Upper lobe of right lung (tissue), 1 donor: ENCODE measurements at places on chromosomes 16 and 17. TPM values are rescaled to one million over a fixed set of nuclear protein-coding genes. Genes with fewer than 3 reads are reported as not detected.

- peak; percentile 51 for DNase-seq
Observed at GRCh38 chr17:20989991-20990855, 52.6 kb downstream of the USP22 start.

DNA sequence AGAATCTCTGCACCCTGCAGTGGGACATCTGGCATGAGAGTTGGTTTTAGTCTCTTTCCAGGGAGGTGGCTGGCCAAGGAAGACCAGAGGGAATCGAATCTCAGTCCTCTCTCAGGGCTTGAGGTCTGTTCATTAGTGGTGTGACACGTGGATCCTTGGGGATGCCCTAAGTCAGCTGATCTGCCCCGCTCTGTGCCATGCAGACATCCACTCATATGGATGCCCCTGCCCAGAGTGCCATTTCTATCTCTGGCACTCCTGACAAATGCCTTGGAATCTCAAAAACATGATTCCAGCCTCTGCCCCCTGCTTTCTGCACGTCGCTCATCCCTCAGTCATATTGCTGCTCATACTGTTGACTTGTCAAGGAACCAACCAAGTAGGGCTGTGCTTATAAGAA is 38.8 kb downstream of the WSCD1 start:
- DNase-seq: peak; percentile 8

- no peak for DNase-seq
Observed at GRCh38 chr17:41212524-41213169, 13.8 kb upstream of the KRTAP9-2 start.

DNA sequence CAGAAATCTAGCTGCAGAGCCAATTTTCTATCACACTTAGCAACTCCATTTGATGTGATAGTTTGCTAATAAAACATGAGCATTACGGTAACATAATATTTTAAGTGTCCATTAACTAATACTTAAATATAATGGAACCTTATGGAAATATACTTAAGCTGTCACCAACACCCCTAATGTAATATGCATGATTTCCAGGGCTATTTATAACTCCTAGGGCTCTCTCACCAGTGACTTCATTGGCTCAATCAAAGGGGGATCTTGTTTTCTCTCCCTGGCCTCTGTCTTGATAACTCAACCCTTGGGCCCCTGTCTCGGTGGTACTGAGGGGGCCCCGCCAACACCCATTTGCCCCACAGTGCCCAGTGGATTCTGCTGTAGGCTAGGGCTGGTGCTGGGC is 170.4 kb downstream of the SALL1 start:
- DNase-seq: no peak

DNA sequence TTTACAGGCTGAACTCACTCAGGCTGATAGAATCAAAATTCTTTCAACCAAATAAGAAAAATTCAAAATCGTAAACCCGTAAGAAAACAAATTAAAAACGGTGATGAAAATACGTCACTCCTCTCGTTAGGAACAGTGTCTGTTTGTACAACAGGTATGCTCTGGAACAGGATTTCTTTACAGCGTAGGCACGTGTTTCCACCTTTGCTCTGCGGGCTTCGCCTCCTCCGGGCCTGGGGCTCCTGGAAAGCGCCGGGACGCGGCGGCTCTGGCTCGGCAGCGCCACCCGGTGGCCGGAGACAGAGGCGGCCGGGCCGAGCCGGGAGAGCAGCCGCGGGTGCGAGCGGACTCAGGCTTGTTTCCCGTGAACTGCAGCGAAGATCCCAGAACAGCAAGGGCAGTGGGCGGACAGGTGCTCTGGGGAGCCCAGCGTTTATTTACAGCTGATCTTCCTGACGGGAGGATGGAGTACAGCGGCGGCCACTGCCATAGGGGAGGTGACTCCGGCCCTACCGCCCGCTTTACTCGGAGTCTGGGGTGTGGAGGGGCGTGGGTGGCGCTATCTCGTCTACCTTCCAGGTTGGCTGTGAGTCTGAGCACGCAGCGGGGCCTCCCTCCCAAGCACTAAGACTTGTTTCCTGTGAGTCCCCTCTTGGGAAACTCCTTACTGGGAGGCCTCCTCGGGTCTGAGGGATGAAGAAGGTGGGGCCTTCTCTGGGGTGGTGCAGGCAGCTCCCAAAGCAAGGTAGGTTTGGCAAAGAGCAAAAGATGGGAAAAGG is 40.5 kb upstream of the ATP2A3 start:
- peak; percentile 80 for DNase-seq

DNA sequence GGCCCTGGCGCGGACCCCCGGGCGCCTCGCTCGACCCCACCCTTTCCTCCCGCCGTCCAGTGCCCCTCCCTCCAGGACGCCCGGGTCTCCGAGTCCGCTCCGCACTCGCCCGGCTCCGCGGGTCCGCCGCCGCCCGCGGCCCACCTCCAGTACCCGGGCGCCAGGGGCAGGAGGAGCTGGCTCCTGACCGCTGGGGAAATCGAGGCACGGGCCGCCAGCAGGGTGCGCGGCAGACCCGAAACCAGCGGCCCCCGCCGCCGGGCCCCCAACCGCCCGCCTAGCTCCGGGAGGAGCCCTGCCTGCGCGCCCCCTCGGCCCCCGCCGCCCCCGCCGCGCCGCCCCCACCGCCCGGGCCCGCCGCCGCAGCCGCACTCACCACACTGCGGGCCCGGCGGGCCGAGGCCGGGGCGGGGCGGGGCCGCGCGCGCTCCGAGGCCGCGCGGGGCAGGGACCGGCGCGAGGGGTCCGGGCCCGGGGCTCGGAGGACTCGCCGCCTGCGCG is 333 bp downstream of the MAFG start:
- DNase-seq: no peak

DNA sequence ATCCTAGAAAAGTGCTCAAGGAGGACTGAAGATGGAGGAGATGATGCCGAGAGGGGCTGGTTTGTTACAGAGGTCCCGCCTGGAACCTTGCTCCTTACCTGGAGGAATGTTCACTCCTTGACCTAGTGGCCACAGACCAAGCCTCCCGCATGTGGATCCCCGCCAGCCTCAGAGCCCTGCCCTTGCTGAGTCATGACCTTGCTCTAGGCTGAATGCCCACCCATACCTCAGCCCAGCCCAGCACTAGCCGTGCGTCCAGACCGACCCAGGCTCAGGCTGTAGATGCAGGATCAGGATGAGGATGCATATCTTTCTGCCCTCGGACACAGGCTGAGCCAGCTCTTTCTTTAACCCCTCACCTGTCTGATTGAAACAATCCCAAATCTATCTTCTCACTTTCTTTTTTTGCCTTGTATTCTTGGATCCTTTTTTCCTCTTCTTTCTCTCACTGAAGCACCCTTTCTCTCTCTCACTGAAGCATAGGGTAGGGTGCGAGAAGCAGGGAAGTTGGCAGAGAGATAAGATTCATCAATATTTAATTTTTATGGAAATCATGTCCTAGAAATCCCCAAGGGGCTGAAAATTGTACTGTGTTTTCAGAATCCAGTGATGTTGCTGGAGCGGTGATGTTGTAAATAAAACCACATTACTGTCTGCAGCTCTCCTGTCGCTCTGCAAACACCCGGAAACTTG is 34.9 kb downstream of the WSCD1 start:
- peak; percentile 30 for DNase-seq

- no peak for DNase-seq
Observed at GRCh38 chr16:56672761-56673536, 3.3 kb downstream of the MT1H start.

- DNase-seq: no peak
Observed at GRCh38 chr17:7208027-7208571, 11.5 kb downstream of the DLG4 start.

The CSH2 gene
- not detected for total RNA-seq

The OSBPL7 gene
- 14.4 TPM for total RNA-seq

The GNG13 gene
- total RNA-seq: not detected

The GAS7 gene
- total RNA-seq: 50.6 TPM

The TEX14 gene
- total RNA-seq: 1.3 TPM

The BCAR1 gene
- total RNA-seq: 61.7 TPM

The GNGT2 gene
- total RNA-seq: 8.5 TPM
